Hindlimb muscle (tissue), 1 donor: ENCODE measurements at places on chromosomes 2 and 18. TPM values are rescaled to one million over a fixed set of nuclear protein-coding genes. Genes with fewer than 3 reads are reported as not detected.

GRCh38 chr18:11868230-11868629 is 17.0 kb downstream of the CHMP1B start:
- DNase-seq = no peak

DNA sequence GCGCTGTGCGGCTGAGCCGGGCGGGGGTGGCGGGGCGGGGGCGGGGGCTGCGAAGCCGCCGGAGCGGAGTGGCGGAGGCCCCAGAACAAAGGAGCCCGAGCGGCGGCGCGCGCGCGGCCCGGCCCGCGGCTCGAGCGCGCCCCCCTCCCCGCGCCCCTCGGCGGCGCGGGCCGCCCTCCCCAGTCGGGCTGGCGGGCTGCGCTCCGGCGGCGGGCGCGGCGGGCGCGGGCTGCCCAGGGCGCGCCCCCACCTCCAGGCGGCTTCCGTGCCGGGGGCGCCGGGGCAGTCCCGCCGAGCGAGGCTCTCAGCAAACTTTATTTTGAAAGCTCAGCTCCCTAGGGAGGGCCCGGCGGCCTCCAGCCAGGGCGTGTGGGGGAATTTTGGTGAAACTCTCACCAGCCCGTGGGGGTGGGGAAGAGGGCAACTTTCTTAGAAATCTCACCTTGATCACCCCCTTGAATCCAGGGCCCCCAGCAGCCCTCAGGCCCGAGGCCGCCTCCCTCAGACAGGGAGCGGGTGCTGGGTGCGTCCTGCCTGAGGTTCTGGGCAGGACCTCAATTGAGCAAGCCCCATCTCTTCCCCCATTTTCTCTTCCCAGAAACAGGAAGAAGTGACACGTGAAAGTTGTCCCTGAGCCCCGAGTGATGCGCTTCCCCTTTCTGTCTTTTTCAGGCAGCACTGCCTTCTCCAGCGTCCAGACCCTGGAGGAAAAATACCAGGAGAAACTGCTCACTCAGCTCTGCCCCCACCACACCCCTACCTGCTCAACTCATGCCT is 786 bp downstream of the TET3 start:
- DNase-seq = no peak

DNA sequence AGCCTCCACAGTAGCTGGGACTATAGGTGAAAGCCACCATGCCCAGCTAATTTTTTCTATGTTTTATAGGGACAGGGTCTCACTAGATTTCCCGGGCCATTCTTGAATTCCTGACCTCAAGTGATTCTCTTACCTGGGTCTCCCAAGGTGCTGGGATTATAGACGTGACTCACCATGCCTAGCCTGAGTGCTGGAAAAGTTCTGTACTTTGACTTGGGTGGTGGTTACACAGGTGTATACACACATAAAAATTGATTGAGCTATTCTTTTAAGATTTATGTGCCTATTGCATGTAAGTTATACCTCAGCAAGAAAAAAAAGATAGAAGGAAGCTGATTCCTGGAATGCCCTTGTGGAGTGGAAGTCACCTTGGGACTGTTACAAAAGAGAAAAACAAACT is 34.8 kb upstream of the KCNF1 start:
- no peak for DNase-seq

GRCh38 chr2:65129286-65129825 is 550 bp downstream of the RAB1A start:
- no peak for DNase-seq

GRCh38 chr2:23631389-23631788 is 246.4 kb downstream of the KLHL29 start:
- DNase-seq = no peak

DNA sequence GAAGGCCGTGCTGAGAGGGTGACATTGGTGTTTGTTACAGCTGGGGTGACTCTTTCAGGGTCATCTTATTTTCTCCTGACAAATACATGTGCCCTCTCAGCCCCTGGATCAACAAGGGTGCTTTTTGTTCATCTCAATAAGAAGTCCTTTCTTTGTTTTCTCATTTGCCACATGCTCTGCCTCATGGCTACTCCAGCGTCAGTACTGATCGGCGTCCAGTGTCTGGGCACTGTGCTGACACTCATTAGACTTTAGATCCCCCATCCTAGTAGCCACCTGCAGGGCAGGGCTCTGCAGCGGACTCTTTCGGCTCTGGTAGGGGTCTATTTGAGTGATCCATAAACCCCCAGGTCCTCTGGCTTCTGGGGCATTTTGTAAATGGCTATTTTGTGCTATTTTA is 38.4 kb downstream of the NPPC start:
- no peak for DNase-seq

- DNase-seq = peak; percentile 23
These were observed 48.0 kb downstream of the TRABD2A start for GRCh38 chr2:84832772-84833461.

GRCh38 chr2:137892739-137893138 is 71.5 kb upstream of the HNMT start:
- no peak for DNase-seq

GRCh38 chr2:184599872-184600222 is 1.5 kb downstream of the ZNF804A start:
- no peak for DNase-seq

- DNase-seq = no peak
These were observed 98.9 kb downstream of the CYRIA start for GRCh38 chr2:16566701-16567100.

DNA sequence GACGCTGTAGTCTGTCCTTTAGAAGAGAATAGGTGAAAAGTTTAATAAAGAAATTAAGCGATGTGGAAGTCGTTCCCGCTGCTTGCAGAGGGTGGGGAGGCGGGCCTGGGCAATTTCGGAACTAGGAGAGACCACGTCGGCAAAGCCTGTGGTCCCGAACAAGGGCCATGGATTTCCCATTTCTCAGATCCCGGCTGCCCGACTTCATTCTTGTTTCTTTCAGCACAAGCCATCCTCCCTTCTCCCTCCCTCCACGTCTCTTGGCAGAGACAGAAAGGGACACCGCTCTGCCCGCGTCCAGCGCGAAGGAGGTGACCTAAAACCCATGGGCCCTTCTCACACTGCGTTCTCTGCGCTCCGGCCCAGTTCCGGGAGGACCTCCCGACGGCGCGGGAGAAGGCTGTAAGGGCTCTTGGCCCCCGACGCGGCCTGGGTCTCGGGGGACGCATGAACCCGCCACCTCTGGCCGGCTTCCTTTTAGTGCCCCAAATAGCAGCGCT is 2.2 kb upstream of the BCL2L11 start:
- DNase-seq = peak; percentile 16

DNA sequence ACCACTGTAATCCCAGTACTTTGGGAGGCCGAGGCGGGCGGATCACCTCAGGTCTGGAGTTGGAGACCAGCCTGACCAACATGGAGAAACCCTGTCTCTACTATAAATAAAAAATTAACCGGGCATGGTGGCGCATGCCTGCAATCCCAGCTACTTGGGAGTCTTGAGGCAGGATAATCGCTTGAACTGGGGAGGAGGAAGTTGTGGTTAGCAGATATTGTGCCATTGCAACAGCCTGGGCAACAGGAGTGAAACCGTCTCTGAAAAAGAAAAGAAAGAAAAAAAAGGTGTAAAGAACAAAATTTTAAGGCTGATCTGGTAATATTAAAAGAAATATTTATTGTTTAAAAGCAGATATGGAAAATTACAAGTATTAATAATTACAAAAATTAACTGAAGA is 29.7 kb downstream of the ZNF804A start:
- no peak for DNase-seq

- no peak for DNase-seq
These were observed 3.4 kb downstream of the ABCG8 start for GRCh38 chr2:43841949-43842865.

The SLC14A1 gene
- polyA plus RNA-seq = 0.74 TPM

The TEX44 gene
- polyA plus RNA-seq = not detected

The CENPA gene
- polyA plus RNA-seq = 6.1 TPM

The HOXD13 gene
- polyA plus RNA-seq = not detected
